Sigmoid colon (tissue), 7 donors: ENCODE measurements at places on chromosomes 5 and 9. TPM values are rescaled to one million over a fixed set of nuclear protein-coding genes. Genes with fewer than 3 reads are reported as not detected.

Gene GPR150
- polyA plus RNA-seq = 0.36 TPM

Gene CACNA1B
- polyA plus RNA-seq = under 0.01 TPM

Gene WNT8A
- polyA plus RNA-seq = not detected

Gene ZNF462
- polyA plus RNA-seq = 0.60 TPM

Gene PFN3
- polyA plus RNA-seq = not detected

Gene HTR4
- polyA plus RNA-seq = 1.6 TPM

Gene PCDHGB1
- polyA plus RNA-seq = not detected

Gene DNAI1
- polyA plus RNA-seq = not detected

Gene UQCRQ
- 936 TPM for polyA plus RNA-seq

Gene PCDHGC3
- polyA plus RNA-seq = 23.4 TPM

Gene CDH12
- polyA plus RNA-seq = 0.04 TPM

Gene AGXT2
- polyA plus RNA-seq = not detected

Gene PROB1
- polyA plus RNA-seq = under 0.01 TPM

Gene CARD9
- polyA plus RNA-seq = 2.3 TPM

Gene HSPB3
- 1.2 TPM for polyA plus RNA-seq

Gene SOX30
- polyA plus RNA-seq = not detected

Gene ANKRD33B
- polyA plus RNA-seq = 1.2 TPM

Gene PPP2R2B
- polyA plus RNA-seq = not detected

Gene ZBTB34
- 1.8 TPM for polyA plus RNA-seq

Gene SLC46A2
- not detected for polyA plus RNA-seq

Gene PRR7
- polyA plus RNA-seq = not detected

Gene NSD1
- polyA plus RNA-seq = 5.8 TPM

Gene ZNF883
- not detected for polyA plus RNA-seq

Gene NKD2
- polyA plus RNA-seq = 0.60 TPM

Gene PTGDS
- polyA plus RNA-seq = 218 TPM

Gene FBXW11
- polyA plus RNA-seq = 19.9 TPM

Gene PCDHGC4
- 0.47 TPM for polyA plus RNA-seq

Gene ST6GALNAC6
- polyA plus RNA-seq = 112 TPM

Gene SV2C
- polyA plus RNA-seq = not detected

Gene SLC6A19
- 0.92 TPM for polyA plus RNA-seq

Gene CTNND2
- 1.0 TPM for polyA plus RNA-seq

Gene BNC2
- polyA plus RNA-seq = 0.60 TPM

Gene CDKN2A
- polyA plus RNA-seq = 1.7 TPM

Gene KCNV2
- polyA plus RNA-seq = not detected

Gene DYNC2I2
- polyA plus RNA-seq = 43.9 TPM
